Cerebellar cortex (tissue), 1 donor: ENCODE measurements at places on chromosomes 2 and 18.

- no peak for DNase-seq
These were observed 69.4 kb upstream of the ODC1 start for GRCh38 chr2:10517351-10518043.

DNA sequence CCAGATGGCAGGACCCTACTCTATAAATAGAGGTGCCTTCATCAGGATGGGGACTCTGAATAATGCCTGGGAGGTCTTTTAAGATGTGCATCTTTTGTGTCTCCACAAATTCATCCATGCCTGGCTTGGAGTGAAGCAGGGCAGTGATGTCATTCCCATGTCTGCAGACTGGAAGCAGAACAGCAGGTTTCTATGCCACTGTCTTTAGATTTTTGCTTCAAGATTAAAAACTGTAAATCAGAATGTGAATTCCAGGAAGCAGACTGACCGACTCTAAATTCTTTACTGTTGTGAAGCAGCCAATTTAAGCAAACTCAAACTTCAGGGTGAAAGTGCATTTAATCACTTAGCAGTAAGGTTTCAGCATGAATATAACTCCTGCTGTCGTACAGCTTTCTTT is 159.3 kb downstream of the SCG2 start:
- DNase-seq, result no peak

DNA sequence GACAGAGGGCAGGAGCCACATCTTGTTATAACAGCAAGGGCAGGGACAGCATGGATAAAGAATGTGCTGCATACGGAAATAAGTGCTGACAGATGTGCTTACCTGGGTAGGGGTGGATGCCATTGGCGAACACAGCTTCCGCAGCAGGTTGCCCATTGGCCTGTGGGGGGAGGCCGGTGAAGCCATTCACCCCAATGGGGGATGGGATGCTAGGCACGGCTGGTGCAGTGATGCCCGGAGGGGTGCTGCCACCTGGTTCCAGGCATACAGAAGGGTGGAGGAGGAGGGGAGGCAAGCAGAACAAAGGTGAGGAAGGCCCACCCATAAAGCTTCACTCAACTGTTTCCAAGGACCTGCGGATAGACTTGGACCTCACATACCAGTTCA is 294.9 kb downstream of the CELF4 start:
- no peak for DNase-seq

GRCh38 chr2:9103663-9104277 is 100.3 kb upstream of the MBOAT2 start:
- peak; percentile 13 for DNase-seq

- DNase-seq, result no peak
These were observed 28.8 kb downstream of the HADHB start for GRCh38 chr2:26273501-26273900.

DNA sequence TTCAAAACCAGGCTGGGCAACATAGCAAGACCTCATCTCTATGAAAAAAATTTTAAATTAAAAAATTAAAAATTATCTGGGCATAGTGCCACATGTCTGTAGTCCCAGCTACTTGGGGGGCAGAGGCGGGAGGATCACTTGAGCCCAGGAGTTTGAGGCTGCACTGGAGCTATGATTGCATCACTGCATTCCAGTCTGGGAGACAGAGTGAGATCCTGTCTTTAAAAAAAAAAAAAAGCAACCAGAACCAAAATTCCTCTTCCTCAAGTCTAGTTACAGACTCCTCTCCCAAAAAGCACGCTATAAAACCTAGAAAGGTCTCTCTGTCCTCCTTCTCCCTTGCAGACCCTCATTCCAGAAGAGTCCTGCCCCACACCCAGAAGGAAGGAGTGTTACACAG is 23.9 kb downstream of the TNFAIP6 start:
- DNase-seq, result no peak

DNA sequence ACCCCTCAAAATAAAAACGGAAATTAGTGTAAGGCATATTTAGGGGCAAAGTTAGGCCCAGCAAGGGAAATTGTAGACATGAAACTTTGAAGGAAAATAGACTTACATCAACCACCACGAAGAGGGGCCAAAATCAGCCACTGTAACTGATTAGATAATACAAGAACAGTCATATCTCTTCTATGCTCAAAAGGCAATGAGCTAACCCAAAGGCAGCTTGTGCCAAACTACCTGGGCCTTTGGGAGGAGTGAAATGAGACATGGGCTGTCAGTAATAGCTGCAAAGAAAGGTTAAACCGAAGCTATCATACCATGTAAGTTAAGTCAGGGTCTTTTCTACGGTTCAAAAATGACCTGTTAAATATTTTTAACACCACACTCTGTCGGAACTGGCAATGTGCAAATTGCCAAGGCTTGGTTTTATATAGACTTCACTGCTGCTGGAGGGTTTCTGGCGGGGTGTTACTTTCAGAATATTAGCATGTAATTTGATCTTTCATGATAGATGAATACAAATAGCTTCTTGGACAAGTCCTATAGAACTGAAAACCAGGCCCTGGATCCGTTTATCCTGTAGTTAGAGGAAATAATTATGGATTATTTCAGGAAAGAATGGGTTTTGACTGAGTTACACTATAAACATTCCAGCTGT is 69.6 kb downstream of the ACVR1 start:
- no peak for DNase-seq

- DNase-seq, result no peak
These were observed 1.9 kb downstream of the OTX1 start for GRCh38 chr2:63052411-63053080.

- no peak for DNase-seq
These were observed 7.9 kb upstream of the SDC1 start for GRCh38 chr2:20232837-20233207.

GRCh38 chr2:223008956-223009355 is 43.0 kb upstream of the KCNE4 start:
- no peak for DNase-seq

DNA sequence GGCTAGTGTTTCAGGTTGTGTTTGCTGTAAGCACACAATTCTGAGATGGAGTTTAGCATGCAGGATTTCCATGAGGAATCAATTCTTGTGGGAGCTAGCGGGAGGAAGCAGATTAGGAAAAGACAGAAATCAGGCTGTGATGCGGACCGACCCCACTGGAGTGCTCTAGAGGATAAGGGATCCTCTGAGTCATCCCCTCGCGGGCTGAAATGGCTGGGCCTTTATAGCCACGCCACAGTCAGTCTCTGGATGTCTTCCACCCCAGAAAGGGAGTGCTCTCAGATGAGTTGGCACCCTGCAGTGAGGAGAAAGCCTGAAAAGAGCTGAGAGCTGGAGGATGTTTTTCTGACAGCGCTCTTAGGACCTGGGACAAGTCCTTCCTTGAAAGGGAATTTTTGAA is 102.4 kb downstream of the GALNT3 start:
- DNase-seq, result peak; percentile 20

DNA sequence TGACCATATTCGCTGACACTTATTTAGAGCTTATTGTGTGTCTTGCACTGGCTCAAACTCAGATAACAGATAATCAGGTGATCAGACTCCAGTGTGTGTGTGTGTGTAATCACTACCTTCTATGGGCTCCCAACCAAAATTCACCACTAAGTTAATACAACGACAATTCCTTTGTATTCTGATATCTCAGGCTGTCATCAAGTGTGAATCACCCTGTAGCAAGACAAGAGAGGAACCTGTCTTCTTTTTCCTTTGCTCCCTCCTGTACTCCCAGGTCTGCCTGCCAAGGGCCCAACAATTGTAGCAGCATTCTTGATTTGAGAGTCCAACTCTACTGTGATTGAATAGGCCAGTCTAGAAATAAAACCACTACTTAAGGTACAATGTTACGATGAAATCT is 25.8 kb downstream of the ITGB6 start:
- DNase-seq, result no peak

GRCh38 chr2:37612382-37612781 is 59.1 kb downstream of the CDC42EP3 start:
- DNase-seq, result no peak

DNA sequence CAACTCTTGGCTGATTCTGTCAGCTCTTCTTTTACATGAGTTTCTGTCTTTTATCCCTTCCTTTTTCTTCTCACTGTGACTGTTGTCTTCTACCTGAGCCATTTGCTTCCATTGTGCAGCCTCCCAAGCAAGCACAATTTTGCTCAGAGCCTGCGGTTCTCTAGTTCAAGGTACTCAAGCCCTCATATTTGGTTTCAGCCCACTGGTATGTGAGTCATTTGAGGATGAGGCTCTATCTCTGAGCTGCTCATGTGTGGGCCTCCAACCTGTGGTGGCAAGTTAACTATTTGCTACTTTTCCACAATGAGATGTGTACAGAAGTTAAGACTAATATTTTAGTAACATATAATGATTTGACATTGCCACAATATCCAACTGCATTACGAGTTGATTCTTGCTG is 183.0 kb downstream of the PHLPP1 start:
- no peak for DNase-seq

DNA sequence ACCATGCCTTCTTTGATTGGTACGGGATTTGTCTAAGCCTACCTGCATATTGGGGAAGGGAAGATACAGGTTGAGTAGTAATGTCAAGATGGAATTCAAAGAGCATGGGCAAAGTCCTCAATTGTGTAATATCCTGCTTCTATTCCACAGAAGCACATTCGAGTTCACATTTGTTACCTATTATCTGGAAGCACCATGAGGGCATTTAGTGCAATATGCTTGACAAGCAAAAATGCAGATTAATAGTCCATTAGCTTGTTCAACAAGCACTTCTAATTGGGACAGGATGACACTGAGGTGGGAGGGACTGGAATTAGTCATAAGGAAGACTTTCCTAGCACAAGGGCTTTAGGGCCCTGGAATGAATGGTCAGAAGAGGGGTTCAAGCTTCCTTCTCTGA is 40.5 kb downstream of the MYO5B start:
- no peak for DNase-seq

DNA sequence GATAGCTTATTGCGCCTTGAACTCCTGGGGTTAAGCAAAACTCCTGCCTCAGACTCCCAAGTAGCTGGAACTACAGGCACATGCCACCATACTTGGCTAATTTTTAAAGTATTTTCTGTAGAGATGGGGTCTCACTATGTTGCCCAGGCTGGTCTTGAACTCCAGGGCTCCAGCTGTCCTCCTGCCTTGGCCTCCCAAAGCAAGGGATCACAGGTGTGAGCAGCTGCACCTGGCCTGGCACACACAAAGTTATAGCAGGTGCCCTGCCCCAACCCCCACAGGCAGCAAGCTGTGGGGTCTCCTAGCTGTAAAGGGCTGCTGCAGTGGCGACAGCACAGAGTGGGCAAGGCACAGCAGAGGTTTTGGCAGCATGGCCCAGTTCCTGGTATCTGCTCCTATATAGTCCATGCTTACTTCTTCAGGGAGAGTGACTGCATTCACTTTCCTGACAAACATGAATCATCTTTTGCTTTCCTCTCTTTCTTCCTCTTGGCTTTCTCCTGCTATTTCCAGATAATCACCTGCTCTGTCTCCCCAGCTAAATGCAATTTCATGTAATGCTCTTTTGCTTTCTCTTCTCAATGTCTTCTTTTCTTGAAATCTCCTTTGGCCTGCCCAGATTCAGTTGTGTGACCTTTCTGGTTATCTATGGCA is 27.3 kb upstream of the METAP1D start:
- DNase-seq, result no peak

DNA sequence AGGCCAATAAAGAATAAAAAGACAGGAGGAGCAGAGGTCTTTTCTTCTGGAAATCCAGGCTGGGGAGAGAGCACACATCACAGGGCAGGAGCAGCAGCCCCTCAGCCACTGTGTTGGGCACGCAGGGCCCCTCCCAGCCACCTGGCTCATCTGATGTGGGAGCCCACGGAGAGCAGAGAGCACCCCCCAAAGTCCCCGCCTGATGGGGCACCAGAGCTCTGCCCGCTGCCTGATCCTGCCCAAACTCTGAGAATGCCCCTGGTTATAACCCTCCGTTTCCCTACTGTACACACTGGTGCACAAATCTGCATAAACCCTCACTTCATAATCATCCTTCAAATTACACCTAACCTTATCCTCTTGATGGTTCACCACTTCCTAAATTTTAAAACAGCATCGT is 111.3 kb downstream of the HDAC4 start:
- no peak for DNase-seq

DNA sequence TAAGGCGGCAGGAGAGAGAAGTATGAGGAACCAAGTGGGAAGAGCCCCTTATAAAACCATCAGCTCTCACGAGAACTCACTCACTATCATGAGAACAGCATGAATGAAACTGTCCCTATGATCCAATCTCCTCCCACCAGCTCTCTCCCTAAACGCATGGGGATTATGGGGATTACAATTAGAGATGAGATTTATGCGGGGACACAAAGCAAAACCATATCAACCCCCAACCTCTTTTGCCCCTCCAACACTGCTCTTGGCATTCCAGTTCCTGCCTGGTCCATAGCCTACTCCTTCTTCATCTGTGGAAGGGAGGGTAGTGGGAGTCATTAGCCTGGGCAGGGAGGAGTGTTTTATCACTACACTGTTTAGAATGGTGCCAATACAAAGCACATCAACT is 1.4 kb upstream of the EHD3 start:
- no peak for DNase-seq

DNA sequence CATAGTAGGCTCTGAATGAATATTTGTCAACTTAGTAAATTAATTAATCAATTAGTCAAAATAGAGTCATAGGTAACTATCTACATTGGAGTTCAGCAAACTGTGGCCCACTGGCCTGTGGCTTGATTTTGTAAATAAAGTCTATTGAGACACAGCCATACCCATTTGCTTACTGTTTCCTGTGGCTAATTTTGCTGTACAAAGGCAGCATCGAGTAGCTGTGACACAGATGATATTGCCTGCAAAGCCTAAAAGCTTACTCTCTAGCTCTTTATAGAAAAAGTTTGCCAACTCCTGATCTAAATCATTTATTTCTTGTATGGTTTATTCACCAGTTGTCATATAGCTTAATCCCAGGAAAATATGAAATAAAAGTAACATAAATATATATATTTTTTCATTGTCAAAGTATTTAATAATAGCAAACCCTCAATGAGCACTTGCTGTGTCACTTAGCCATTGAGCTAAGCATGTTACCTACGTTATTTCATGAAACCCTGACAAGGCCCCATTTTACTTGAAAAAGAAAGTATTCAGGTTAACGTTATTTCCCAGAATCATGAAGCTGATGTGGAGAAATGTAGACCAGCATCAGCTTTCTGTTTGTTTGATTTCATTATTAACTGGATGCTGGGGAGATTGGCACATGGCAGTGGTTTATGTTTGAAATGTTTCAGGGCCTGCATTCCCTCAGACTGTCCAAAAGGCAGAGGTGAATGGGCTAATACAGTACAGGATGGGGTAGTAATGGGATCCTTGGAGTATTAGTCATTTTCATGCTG is 69.6 kb downstream of the ICOS start:
- no peak for DNase-seq

GRCh38 chr2:66137606-66138130 is 297.3 kb upstream of the MEIS1 start:
- DNase-seq, result no peak

DNA sequence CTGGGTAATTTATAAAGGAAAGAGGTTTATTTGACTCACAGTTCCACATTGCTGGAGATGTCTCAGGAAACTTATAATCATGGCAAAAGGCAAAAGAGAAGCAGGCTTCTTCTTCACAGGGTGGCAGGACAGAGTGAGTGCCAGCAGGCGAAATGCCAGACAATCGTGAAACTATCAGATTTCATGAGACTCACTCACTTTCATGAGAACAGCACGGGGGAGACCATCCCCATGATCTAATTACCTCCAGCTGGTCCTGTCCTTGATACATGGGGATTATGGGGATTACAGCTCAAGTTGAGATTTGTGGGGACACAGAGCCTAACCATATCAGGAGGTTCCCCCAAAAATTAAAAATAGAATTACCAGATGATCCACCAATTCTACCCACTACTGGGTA is 675.5 kb upstream of the SLC8A1 start:
- no peak for DNase-seq

GRCh38 chr2:130352237-130352636 is 3.6 kb upstream of the PTPN18 start:
- no peak for DNase-seq

GRCh38 chr2:106030287-106031268 is 163.5 kb downstream of the UXS1 start:
- DNase-seq, result peak; percentile 38
